ENCODE measurements at places on chromosomes 5 and 9.

- no peak for DNase-seq
Measured at GRCh38 chr5:4306057-4306456, 710.4 kb downstream of the IRX1 start.

- no peak for DNase-seq
Measured at GRCh38 chr9:130220352-130220751, 45.2 kb upstream of the HMCN2 start.

- no peak for DNase-seq
Measured at GRCh38 chr9:88980740-88981203, 10.5 kb upstream of the S1PR3 start.

DNA sequence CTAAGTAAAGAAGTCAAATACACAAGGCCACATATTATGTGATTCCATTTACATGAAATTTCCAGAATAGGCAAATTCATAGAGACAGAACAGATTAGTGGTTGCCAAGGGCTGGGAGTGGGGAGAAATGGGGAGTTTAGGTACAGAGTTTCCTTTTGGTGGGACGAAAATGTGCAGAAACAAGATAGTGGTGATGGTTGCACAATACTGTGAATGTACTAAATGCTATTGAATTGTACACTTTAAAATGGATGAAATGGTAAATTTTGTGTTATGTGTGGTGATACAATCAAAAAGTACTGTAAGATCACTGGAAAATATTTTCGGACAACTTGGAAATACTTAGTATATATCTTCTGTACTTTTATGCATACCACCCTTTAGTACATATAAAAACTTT is 15.0 kb downstream of the ECM2 start:
- DNase-seq = no peak

DNA sequence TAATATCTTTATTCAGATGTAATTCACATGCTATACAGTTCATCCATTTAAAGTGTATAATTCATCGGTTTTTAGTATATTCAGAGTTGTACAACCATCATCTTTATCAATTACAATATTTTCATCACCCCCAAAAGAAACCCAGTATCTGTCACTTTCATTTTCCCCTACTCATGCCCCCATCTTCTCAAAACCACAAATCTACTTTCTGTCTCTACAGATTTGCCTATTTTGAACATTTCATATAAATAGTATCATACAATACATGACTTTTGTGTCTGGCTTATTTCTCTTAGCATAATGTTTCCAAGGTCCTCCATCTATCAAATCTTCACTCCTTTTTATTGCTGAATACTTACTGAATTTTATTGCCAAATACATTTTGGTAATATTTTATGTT is 305.1 kb upstream of the SGCD start:
- no peak for DNase-seq

- DNase-seq = no peak
Measured at GRCh38 chr5:27234916-27235315, 196.5 kb upstream of the CDH9 start.

GRCh38 chr5:8727396-8727795 is 818.5 kb downstream of the SEMA5A start:
- DNase-seq = no peak

DNA sequence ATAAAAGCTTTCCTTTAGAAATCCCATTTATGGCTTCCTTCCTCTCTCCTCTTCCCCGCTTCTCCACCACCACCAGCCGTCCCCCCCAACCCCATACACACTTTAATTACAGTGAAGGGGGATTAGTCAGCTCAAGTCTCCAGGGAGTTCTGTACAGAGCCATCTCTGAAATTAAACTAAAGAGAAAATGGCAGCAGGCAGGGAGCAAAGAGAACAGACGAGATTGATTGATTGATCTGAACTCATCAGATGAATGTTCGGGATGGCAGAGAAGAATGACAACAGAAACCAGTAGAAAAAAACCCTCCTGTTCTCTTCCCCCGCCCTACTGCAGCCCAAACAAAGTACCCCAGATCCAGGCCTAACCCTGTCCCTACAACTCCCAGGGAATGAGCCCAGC is 241.7 kb upstream of the PANK3 start:
- DNase-seq = no peak

DNA sequence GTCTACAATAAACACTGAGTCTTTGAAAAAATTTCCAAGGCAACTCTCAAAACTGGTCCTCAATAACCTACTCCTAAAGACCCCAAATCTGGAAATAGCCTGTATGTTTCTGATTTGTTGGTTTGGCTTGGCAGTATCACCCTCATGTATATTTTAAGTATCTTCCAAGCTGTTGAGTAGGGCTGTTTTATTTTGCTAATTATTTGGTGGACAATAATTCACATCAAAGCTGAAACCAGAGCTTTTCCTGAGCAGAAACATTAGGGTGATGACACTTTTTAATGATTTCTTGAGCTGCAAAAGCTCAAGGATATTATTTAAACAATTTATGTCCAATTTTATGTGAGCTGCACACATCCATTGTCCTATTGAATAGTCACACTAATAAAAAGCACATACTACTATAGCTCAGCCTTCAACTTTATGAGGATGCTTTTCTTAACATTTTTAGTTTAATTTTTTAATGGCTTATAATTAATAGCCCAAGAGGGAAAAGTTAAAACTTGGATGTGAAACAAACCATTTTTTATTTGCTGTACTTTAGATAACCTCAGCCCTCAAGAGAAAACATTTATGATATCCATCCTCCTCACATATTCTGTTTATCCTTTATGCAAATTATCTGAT is 393.1 kb downstream of the TAF11L14 start:
- DNase-seq = no peak

DNA sequence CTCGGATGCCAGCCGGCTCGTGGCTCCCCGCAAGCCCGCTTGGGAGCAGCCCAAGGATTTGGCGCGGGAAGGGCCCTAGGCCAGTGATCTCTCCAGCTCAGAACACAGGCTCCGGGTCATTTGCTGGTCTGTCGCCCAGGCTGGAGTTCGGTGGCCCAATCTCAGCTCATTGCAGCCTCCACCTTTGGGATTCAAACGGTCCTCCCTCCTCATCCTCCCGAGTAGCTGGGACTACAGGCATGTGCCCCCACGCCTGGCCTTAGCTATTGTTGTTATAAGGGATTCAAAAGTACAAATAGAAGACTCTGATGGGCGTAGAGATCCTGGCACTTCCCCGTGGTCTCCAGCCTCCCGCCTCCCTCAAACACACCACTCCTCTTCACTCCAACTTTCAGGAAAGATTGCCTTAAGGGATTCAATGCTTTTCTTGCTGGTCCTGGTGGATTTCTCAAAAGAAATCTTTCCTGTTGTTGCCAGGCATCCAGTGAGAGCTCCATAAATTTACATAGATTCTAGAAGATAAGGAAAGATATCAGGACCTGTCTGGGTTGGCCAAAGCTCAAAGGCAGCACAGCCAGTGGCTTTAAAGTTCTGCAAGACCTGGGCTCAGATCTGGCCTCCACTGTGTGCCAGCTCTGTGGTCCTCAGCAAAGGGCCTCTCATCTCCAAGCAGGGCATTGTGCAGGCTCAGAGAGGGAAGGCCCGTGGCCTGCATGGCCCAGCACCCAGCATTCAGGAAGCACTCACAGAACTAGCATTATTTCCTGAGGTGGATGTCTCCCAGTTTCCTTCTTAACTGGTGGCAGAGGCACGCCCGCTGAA is 1.0 kb downstream of the AIF1L start:
- no peak for DNase-seq

DNA sequence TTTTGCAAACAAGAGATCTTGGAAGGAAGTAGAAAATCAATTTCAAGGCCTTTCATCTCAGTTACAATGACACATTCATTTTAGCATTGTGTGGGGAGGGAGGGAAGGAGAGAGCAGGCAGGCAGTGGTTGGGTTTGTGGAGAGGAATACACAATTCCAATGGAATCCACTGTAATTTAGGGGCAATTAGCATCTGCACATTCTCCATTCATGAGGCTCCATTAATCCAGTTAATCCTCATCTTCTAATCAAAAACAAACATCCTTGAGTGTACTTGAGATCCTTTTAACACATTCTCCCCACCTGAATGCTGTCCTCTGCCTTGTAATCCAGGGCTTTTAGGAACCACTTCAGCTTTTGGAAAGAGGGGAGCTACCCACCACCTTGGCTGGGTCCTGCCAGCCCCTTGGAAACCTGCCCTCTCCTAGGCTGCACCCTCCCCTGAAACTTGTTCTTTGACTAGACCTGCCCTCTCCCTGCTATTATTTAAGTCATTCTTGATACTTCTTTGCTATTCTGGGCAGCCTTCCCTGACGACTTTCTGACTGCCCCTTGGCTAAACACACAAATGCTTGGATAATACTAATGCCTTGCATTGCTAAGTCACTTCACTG is 271.2 kb downstream of the SLIT3 start:
- DNase-seq = no peak

- no peak for DNase-seq
Measured at GRCh38 chr5:126044931-126045565, 378.2 kb upstream of the GRAMD2B start.

DNA sequence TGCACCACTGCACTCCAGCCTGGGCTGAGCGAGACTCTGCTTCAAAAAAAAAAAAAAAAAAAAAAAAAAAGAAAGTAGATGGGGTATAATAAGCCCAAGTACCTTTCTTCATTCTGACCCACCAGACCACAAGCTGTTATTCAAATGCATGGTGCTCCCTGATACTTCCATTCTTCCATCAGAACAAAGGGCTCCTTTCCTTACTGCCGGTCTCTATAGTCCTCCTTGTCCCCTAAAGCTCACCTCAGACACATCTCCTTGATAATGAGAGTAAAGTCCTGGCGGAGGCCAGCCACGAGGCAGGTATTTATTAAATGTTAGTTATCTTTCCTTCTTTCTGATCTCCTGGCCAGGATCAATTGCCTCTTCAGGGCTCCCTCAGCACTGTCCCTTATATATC is 162.5 kb downstream of the RAB3C start:
- DNase-seq = no peak

GRCh38 chr5:133254803-133255202 is 203.0 kb downstream of the HSPA4 start:
- no peak for DNase-seq

DNA sequence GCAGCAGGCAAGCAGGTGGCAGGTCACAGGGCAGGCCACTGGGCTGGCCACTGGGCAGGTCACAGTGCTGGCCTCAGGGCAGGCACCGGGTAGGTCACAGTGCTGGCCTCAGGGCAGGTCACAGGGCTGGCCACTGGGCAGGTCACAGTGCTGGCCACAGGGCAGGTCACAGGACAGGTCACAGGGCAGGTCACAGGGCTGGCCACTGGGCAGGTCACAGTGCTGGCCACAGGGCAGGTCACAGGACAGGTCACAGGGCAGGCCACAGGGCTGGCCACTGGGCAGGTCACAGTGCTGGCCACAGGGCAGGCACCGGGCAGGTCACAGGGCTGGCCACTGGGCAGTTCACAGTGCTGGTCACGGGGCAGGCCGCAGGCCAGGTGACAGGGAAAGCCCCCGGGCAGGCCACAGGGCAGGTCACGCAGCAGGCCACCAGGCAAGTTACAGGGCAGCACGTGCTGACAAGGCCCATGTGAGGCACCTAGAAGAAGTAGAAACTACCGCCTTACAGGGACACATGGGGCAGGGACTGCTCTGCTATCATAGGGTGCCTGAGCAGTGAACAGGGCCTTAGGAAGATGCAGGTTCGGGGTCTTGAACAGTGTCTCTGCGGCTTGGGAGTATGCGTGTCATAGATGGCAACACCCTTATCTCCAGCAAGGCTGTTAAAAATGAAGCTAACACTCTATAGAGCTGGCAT is 18.6 kb upstream of the MED10 start:
- no peak for DNase-seq

DNA sequence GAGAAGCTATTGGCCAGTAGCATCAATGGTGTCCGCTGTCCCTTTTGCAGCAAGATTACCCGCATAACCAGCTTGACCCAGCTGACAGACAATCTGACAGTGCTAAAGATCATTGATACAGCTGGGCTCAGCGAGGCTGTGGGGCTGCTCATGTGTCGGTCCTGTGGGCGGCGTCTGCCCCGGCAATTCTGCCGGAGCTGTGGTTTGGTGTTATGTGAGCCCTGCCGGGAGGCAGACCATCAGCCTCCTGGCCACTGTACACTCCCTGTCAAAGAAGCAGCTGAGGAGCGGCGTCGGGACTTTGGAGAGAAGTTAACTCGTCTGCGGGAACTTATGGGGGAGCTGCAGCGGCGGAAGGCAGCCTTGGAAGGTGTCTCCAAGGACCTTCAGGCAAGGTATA is 10.8 kb downstream of the TRIM32 start:
- no peak for DNase-seq

DNA sequence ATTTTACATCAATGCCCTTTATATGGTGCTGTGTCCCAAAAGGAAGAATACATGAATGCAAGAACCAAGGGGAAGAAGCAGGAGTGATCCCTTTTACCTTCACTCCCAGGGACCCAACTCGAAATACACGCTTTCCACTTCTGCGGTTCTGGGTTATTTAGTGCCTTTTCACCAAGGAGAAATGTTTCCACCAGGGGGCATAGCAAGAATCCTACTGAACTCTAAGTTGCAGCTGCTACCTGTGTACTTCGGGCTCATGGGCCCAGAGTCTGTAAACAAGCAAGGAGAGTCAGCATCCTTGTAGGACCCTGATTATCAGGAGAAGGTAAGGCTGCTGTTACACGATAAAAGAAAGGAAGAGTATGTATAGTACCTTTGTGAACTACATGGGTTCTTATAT is 45.7 kb downstream of the DPYSL3 start:
- DNase-seq = no peak

DNA sequence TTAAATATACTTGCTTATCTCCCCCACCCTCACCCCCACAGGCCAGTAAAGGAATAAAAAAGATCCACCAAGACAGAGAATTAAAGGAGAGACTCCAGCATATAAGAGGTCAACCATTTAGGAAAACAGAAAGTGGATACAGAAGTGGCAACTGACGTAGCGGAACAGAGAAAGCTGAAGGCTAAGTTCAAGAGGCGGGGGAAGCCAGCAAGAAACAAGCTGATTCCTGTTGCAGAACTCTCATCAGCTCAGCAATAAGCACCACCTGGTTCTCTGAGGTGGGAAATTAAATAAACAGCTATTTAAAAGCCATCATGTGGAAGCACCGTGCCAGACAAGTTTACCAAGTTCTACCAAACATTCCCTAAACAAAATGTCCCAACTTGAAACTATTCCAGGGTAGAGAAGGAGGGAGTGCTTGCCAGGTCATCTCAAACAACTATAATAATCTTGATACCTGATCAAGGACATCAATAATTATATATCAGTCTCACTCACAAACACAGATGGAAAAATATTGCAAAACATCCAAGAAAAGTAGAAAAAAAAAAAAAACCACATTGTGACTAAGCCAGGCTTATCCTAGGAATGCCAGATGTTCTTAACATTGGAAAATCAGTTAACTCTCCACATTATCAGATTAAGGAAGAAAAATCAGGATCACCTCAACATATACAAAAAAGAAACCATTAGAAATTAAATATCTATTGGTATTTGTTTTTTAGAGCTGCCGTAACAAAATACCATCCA is 7.3 kb upstream of the ARL15 start:
- no peak for DNase-seq

GRCh38 chr5:115470921-115471320 is 73.7 kb downstream of the FEM1C start:
- DNase-seq = no peak

DNA sequence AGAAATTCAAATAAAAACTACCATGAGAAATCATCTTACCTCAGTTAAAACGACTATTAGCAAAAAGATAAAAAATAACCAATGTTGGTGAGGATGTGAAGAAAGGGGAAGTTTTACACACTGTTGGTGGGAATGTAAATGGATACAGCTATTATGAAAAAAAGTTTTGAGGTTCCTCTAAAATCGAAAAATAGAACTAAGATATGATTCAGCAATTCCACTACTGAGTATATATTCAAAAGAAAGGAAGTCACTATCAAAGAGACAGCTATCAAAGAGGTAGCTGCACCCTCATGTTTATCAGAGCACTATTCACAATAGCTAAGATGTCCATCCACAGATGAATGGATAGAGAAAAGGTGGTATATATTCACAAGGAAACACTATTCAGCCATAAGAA is 1888.4 kb downstream of the MAT2B start:
- no peak for DNase-seq
